ENCODE measurements at places on chromosomes 6 and 20. TPM values are rescaled to one million over a fixed set of nuclear protein-coding genes. Genes with fewer than 3 reads are reported as not detected.

- H3K27me3 ChIP-seq: no peaks in the 10 kb centered on the region
- H3K4me1 ChIP-seq: peaks cover 7% of the 10 kb centered on the region
These were observed 259.2 kb downstream of the ADGB start for GRCh38 chr6:146857980-146858347.

GRCh38 chr20:64244870-64245603 lies 10.5 kb upstream of the PCMTD2 start:
- H3K27ac ChIP-seq: no peak overlapping the region
- DNase-seq: no peak
- peaks cover 3% of the 10 kb centered on the region for H3K27me3 ChIP-seq
- peaks cover 2% of the 10 kb centered on the region for H3K36me3 ChIP-seq

DNA sequence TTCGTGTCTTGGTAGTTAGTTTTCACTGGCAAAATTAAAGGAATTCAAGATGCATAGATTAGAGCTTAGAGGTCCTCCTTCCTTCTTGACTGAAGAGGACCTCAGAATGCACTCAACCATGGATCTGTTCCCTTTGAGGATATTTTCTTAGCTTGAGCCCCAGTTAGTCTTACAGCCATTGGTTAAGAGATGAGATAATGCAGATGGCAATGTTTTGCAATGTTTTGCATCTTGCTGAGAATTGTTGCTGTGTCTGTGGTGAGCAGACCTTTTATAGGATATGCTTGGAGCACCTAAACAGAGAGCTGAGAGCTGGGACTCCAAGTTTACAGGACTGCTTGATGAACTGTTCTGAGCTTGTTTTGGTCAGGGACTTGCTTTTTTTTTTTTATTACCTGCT lies 107.5 kb downstream of the TMEM170B start:
- no peak for DNase-seq
- no peak overlapping the region for H3K4me3 ChIP-seq
- peaks cover 36% of the 10 kb centered on the region for H3K4me1 ChIP-seq
- peaks cover 43% of the 10 kb centered on the region for H3K36me3 ChIP-seq
- H3K27ac ChIP-seq: no peak overlapping the region
- H3K27me3 ChIP-seq: no peaks in the 10 kb centered on the region

DNA sequence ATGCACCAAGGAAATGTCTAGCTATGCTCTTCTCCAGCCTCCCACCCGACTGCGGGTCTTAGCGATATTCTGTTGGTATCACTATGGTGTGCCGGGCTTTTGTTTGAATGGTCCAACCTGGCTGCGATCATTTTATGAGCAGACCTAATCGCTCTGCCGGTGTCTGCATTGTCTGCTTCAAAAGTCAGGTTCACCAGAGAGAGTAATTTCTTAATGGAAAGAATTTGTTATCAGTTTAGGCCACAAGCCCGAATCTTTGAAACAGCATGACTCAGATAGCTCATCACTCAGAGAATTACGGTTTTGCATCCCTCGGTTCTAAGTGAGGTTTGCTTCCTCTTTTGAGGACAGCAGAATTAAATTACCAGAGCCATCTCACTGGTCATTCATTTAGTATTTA lies 521.0 kb upstream of the ARID1B start:
- peaks cover 6% of the 10 kb centered on the region for H3K4me1 ChIP-seq
- H3K36me3 ChIP-seq: no peaks in the 10 kb centered on the region
- H3K27me3 ChIP-seq: no peaks in the 10 kb centered on the region
- H3K4me3 ChIP-seq: no peak overlapping the region
- DNase-seq: no peak

DNA sequence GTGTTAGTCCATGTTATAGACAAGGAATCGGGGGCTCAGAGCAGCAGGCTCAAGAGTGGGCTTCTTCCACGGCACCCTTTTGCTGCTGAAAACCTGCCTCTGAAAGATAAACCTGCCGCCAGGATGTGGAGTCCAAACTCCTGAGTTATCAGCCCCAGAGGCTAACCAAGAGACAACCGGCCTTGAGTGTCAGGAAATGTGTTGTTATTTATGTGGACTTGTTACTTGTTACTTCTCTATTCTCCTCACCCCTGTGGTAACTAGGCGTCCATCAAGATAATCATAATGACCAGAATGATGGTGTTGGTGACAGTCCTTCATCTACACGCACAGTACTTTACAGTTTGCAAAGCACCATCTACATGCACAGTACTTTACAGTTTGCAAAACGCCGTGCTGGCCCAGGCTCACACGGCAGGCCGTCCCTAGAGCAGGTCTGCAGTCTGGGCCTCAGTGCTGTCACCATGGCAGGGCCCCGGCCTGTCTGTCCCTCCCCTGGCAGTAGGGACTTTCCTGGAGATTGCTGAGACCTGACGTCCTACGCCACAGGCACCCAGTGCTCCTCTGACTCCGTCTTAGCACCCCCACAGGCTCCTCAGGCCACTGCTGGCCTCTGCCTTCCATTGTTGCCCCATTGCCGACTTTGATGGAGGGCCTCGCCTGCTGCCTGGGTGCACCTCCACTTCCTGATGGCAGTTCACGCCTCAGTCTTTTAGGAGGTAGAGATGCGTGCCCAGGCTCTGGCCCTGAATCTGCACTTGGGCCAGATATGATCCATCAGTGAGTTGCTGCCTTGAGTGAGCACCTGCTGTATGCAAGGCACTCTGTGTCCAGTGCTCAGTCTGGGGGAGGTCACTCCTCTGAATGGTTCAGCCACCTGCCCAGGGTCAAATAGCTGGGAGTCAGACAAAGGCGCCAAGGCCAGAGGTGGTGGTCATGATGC lies 9.1 kb upstream of the BPIFB4 start:
- H3K36me3 ChIP-seq: no peaks in the 10 kb centered on the region
- H3K27ac ChIP-seq: no peak overlapping the region
- DNase-seq: no peak

GRCh38 chr6:141029908-141030307 lies 1102.8 kb upstream of the GJE1 start:
- H3K4me1 ChIP-seq: no peaks in the 10 kb centered on the region
- H3K27me3 ChIP-seq: no peaks in the 10 kb centered on the region
- no peak overlapping the region for H3K4me3 ChIP-seq
- H3K27ac ChIP-seq: no peak overlapping the region

GRCh38 chr20:7540018-7540417 lies 400.2 kb downstream of the HAO1 start:
- H3K27ac ChIP-seq: no peak overlapping the region
- no peaks in the 10 kb centered on the region for H3K27me3 ChIP-seq
- DNase-seq: no peak
- H3K4me1 ChIP-seq: no peaks in the 10 kb centered on the region
- H3K36me3 ChIP-seq: no peaks in the 10 kb centered on the region

GRCh38 chr6:128516514-128516898 lies 3.9 kb downstream of the PTPRK start:
- peaks cover 5% of the 10 kb centered on the region for H3K27me3 ChIP-seq
- H3K4me3 ChIP-seq: no peak overlapping the region
- H3K36me3 ChIP-seq: no peaks in the 10 kb centered on the region
- peaks cover 48% of the 10 kb centered on the region for H3K4me1 ChIP-seq
- no peak overlapping the region for H3K27ac ChIP-seq

- DNase-seq: no peak
- no peaks in the 10 kb centered on the region for H3K27me3 ChIP-seq
- no peak overlapping the region for H3K27ac ChIP-seq
- no peaks in the 10 kb centered on the region for H3K36me3 ChIP-seq
These were observed 59.2 kb downstream of the ZDHHC14 start for GRCh38 chr6:157440171-157440570.

DNA sequence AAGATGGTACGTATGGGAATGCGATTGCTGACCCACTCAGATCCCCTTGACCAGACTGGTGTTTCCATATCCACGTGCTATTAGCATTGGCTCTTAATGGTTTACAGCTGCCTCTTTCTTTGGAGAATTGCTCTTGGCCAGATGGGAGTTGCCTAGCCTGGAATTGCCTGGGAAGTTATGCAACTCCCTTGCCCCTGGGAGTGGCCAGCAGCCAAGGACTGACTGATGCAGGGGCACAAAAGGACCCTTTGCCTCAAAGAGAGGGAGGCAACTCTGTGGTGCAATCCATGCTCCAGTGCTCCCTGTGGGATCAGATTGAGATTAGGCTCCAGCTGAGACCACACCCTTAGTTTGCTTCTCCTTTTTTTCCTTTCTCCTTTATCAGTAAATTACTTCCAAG lies 203.5 kb upstream of the JAG1 start:
- peaks cover 3% of the 10 kb centered on the region for H3K4me1 ChIP-seq
- H3K36me3 ChIP-seq: no peaks in the 10 kb centered on the region
- no peaks in the 10 kb centered on the region for H3K27me3 ChIP-seq
- no peak for DNase-seq
- H3K4me3 ChIP-seq: no peak overlapping the region

DNA sequence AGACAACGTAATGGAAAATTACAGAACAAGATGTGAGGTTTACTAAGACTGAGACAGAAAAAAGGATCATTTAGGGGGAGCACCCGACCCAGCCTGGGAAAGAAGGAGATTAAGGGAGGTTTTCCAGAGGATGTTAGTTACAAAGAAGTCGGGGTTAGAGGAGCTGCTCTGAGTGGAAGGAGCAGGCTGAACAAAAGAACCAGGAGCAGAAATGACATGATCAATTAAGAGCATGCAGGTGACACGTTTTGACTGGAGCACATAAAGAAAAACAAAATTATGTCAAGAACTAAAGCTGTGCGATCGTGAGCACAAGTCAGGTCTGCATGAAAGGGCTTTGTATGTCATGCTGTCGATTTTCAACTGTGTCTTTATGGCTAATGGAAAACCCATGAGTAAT lies 417.3 kb upstream of the MARCKS start:
- DNase-seq: no peak
- no peak overlapping the region for H3K27ac ChIP-seq
- no peak overlapping the region for H3K4me3 ChIP-seq
- H3K27me3 ChIP-seq: no peaks in the 10 kb centered on the region
- H3K36me3 ChIP-seq: no peaks in the 10 kb centered on the region

- no peaks in the 10 kb centered on the region for H3K27me3 ChIP-seq
- H3K4me3 ChIP-seq: no peak overlapping the region
- no peak overlapping the region for H3K27ac ChIP-seq
- H3K36me3 ChIP-seq: no peaks in the 10 kb centered on the region
- peaks cover 20% of the 10 kb centered on the region for H3K4me1 ChIP-seq
These were observed 23.0 kb upstream of the CD24 start for GRCh38 chr6:106997392-106998158.

- no peak for DNase-seq
- H3K4me1 ChIP-seq: peaks cover 11% of the 10 kb centered on the region
- H3K36me3 ChIP-seq: no peaks in the 10 kb centered on the region
- no peaks in the 10 kb centered on the region for H3K27me3 ChIP-seq
- no peak overlapping the region for H3K4me3 ChIP-seq
- no peak overlapping the region for H3K27ac ChIP-seq
These were observed 24.2 kb downstream of the FARS2 start for GRCh38 chr6:5285526-5285925.

GRCh38 chr6:165895421-165896165 lies 232.6 kb upstream of the PDE10A start:
- peaks cover 3% of the 10 kb centered on the region for H3K27me3 ChIP-seq
- H3K36me3 ChIP-seq: no peaks in the 10 kb centered on the region
- H3K4me3 ChIP-seq: no peak overlapping the region
- H3K4me1 ChIP-seq: no peaks in the 10 kb centered on the region

- H3K36me3 ChIP-seq: 0 out of 2 replicates have a peak, but pooled peaks cover 7% of the 10 kb centered on the region
- H3K4me3 ChIP-seq: no peak overlapping the region
- DNase-seq: no peak
- H3K4me1 ChIP-seq: peaks cover 6% of the 10 kb centered on the region
- H3K27me3 ChIP-seq: no peaks in the 10 kb centered on the region
These were observed 31.3 kb downstream of the PPP1R3G start for GRCh38 chr6:5116243-5116991.

- no peaks in the 10 kb centered on the region for H3K4me1 ChIP-seq
- H3K4me3 ChIP-seq: no peak overlapping the region
- no peak for DNase-seq
- H3K27ac ChIP-seq: no peak overlapping the region
- H3K27me3 ChIP-seq: no peaks in the 10 kb centered on the region
- H3K36me3 ChIP-seq: peaks cover 29% of the 10 kb centered on the region
These were observed 52.3 kb downstream of the UQCC1 start for GRCh38 chr20:35359335-35359950.

DNA sequence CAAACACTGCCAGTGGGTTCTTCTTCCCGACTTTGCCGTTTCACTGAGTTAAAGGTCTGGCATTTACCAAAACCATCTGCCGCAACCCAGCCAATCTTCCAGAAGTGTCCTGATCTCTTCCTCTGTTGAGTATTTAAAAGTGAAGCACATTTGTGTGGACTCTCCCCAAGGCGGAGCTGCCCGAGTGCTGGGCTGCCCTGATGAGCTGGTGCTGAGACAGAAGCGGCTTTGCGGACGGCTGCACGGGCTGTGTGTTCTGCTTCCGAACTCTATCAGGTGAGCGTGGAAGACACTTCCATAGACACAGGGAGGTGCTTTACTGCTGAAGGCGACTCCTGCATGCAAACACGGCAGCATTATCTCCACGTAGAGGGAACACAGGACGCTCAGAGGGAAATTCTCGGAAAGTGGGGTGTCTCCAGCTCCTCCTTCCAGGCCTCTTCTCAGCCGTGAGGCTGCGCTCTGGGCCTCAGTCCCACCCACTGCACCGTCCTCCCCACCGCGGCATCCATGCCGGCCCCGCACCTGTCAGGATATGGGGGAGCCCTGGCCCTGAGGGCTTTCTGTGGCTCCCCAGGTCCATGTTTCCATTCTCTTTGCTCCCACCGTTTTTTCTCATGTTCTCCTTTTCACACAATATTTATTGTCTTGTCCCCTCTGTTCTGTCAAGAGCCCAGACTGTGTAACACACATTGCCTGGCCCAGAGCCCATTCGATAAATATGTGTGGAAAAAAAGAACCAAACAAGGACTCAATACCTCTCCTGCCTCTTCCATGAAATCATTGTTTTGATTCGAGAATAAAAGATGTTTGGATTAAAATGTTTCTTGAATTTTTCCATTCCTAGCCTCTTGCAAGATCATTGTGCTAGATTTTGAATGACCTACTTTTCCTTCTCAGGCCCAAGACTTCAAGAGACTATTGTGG lies 205.1 kb downstream of the DLL1 start:
- DNase-seq: no peak
- H3K4me1 ChIP-seq: no peaks in the 10 kb centered on the region
- no peak overlapping the region for H3K27ac ChIP-seq
- H3K4me3 ChIP-seq: no peak overlapping the region
- no peaks in the 10 kb centered on the region for H3K36me3 ChIP-seq
- H3K27me3 ChIP-seq: no peaks in the 10 kb centered on the region

The ZCCHC3 gene
- 52.6 TPM for total RNA-seq

The CDS2 gene
- 54.9 TPM for total RNA-seq

The SLC4A11 gene
- total RNA-seq: 39.5 TPM

The CYP24A1 gene
- not detected for total RNA-seq

The USP49 gene
- 18.4 TPM for total RNA-seq

The SYNCRIP gene
- 144 TPM for total RNA-seq

The PRKN gene
- total RNA-seq: 0.59 TPM
